ENCODE measurements at places on chromosomes 16 and 17.

- no peak for DNase-seq
These were observed 9.0 kb upstream of the MMP2 start for GRCh38 chr16:55469821-55470532.

GRCh38 chr17:63480826-63481487 is 4.1 kb downstream of the ACE start:
- peak; percentile 29 for DNase-seq

- no peak for DNase-seq
These were observed 4.6 kb downstream of the PDF start for GRCh38 chr16:69325784-69326171.

- DNase-seq, result peak; percentile 24
These were observed 715 bp downstream of the TLCD3A start for GRCh38 chr17:732902-733720.

- DNase-seq, result no peak
These were observed 12.7 kb upstream of the MLKL start for GRCh38 chr16:74713325-74713724.

- no peak for DNase-seq
These were observed 25.4 kb upstream of the HOXB13 start for GRCh38 chr17:48753794-48754499.

DNA sequence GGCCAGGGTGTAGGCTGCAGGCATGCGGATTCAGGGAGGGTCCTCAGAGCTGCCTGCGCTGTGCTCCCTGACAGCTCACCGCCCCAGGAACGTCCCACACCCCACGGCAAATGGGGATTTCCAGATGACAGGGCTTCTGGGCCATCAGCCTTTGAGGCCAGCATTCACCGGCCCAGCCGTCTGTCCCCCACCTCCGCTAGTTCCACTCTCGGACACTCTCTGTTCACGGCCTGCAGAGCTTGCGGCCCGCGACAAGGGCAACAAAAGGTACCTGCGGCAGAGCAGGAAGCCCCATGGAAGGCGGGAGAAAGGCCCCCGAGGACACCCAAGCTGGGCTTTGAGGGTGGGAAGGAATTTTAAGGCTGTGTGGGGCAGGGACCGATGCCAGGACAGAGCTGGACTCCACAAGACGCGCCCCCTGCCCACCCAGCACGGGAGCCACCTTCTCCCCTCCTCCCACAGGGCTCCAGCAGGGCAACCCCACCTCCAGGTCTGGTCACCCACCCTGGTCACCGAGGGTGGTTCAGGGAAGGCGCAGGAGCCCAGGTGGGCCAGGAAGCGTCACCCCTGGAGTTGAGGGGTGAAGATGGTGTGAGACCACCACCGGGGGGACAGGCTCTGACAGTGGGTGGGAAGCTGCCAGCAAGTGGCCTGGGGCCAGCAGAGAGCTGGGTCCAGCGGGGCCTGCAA is 5.6 kb upstream of the CYBA start:
- DNase-seq, result no peak

- no peak for DNase-seq
These were observed 6.8 kb downstream of the MEAK7 start for GRCh38 chr16:84497418-84498222.

- no peak for DNase-seq
These were observed 47.2 kb downstream of the SRL start for GRCh38 chr16:4194661-4195060.

- DNase-seq, result peak; percentile 77
These were observed 12.6 kb upstream of the TCF25 start for GRCh38 chr16:89860747-89861304.

GRCh38 chr16:69917739-69918138 is 33.4 kb upstream of the CLEC18A start:
- DNase-seq, result no peak

DNA sequence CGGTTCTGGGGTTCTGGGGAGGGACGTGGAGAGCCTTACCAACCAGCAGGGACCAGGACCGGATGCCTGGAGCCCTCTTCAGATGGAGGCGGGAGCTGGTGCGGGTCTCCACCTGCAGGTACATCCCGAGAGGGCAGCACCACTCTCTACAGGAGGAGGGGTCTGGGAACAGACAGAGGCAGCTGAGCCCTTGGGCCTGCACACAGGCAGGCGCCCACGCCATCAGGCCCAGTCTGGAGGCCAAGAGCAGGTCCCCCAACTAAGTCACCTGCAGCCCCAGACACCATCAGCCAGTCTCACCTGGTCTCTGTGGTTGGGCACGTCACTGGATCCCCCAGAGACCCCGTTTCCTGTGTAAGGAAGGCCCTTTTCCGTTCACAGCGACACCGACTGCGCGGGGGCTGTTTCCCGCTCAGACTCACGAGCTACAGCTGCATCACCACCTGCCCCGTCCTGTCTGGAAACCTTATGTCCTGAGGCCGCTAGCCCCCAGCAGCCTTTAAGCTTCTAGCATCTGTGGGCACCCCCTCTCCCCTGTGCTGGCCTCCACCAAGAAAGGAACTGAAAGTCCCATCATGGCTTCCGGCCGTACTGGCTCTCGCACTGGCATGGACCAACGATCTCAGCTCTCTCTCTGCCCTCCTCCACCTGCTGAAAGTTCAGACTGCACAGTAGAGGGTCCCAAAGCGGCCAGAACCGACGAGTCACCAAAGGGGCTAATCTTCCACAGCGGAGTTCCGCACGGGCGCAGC is 1.2 kb downstream of the CYBC1 start:
- peak; percentile 100 for DNase-seq

- no peak for DNase-seq
These were observed 221.0 kb downstream of the RBFOX3 start for GRCh38 chr17:79389896-79390295.

DNA sequence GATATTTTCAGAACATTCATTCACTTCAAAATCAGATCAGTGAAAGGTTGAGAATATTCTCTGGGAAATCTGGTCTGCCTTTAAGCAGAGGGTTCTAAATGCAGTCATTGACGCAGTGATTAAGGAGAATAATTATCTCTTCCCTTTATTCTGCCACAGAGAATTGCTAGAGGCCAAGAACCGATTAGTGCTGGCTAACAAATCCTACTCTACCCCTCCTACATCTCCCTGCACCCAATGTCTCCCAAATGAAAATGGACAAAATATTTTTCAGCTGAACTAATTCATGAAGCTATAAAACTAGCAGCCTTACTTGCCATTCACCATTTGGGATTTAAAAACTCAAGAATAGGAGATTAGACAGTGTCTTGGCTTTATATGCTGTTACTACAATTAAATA is 185.5 kb upstream of the SOX9 start:
- no peak for DNase-seq

- DNase-seq, result no peak
These were observed 76.0 kb downstream of the METRNL start for GRCh38 chr17:83155128-83156121.

DNA sequence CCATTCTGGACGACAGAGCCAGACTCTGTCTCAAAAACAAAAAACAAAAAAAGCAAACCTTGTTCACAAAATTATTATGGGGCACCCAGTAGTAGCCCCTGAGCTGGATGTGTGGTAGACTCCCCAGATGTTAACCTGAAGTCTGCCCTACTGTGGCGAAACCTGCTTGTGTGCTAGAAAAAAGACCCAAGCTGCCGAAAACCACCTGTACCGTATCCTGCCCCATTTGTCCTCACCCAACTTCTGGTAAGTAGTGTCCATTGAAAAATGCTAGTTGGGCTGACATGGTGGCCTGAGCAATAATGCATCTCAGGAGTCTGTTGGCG is 9.1 kb downstream of the RMI2 start:
- peak; percentile 66 for DNase-seq

- no peak for DNase-seq
These were observed 3.6 kb downstream of the BORCS6 start for GRCh38 chr17:8186446-8186786.

GRCh38 chr16:79089735-79090284 is 510.7 kb downstream of the MAF start:
- peak; percentile 10 for DNase-seq

DNA sequence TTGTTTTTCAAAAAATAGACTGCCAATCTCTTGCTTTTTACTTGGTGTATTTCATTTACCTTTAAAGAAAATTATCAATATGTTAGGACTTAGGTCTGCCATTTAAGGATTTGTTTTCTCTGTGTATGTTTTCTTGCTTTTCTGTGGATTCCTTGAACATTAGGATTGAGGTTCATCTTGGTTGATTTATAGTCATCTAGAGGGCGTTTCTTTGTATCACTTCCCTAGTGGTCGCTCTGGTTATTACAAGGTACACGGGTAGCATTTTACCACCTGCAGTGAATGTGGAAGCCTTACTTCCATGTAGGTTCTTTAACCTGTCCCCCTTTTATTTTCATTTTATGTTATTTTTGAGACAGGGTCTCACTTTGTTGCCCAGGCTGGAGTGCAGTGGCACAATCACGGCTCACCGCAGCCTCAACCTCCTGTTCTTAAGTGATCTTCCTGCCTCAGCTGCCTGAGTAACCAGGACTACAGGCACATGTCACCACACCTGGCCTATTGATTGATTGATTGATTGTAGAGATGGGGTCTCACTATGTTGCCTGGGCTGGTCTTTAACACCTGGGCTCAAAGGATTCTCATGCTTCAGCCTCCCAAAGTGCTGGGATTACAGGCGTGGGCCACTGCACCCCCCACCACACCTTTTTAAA is 35.2 kb upstream of the CBX4 start:
- peak; percentile 71 for DNase-seq

GRCh38 chr16:61014869-61015268 is 1021.4 kb downstream of the CDH8 start:
- DNase-seq, result peak; percentile 11

DNA sequence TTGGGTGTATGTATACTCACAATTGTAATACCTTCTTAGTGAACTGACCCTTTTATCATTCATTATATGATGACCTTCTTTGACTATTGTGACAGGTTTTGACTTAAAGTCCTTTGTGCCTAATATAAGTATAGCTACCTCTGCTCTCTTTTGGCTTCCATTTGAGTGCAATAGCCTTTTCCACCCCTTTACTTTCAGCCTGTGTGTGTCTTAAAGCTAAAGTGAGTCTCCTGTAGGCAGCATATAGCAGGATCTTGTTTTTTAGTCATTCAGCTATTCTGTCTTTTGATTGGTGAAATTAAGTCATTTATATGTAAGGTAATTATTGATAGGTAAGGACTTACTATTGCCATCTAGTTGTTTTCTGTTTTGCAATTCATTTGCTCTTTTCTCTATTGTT is 15.9 kb upstream of the TBX4 start:
- DNase-seq, result no peak

DNA sequence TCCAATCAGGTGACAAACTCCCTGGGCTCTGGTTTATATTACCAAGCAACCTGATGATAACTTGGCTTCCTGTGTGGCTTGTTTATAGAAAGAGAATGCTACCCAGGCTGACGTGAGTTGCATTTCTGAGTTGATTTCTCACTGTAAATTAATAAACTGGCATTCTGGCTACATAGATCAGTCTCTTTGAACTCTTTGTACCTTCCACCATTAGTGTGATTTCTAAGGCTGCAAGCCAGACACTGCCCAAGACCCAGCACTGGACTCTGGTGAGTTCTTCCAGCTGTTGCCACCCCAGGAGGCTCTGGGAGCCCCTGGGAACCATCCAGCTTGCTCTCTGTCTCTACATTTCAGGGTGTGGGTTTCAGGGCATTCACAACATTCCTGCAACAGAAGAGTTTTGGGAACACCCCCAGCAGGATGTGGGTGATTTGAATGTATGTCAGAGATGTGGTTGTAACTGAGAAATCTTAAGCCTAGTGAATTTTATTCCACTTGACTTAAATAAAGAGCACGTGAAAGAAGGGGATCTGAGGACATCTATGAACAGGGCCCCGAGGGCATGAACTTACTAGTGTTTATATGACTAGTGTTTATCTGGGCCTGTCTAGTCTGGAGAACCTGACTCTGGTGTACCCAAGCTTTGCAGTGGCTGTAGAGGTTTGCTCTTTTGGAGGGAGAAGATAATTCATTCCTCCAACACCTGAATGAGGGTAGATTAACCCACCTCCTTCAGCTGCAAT is 30.3 kb upstream of the LRRC37A start:
- no peak for DNase-seq

DNA sequence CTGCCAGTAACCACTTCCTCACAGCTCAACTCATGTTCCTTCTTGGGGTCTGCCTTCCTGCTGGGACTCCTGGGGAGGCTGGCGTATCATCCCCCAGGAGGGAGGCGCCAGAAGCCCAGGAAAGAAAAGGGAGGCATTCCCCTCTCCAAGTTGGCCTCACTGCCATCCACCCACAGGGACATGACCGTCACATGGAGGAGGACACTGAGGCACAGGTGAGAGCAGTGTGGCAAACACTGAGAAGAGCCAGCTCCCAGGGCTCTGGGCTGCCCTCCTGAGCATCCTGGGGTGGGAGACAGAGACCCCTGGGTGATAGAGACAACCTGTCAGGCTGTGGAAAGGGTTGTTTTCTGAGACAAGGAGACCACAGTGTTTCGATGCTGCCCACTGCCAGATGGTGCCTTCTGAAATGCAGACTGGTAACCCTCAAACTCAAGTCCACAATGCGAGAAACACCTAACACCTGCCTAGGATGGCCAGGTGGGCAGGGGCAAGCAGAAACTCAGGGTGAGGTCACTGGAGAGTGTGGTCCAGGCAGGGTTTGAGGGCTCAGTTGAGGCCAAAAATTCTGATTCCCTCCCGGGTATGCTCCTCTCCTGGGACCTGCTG is 1722.1 kb downstream of the TP53TG3F start:
- DNase-seq, result no peak

DNA sequence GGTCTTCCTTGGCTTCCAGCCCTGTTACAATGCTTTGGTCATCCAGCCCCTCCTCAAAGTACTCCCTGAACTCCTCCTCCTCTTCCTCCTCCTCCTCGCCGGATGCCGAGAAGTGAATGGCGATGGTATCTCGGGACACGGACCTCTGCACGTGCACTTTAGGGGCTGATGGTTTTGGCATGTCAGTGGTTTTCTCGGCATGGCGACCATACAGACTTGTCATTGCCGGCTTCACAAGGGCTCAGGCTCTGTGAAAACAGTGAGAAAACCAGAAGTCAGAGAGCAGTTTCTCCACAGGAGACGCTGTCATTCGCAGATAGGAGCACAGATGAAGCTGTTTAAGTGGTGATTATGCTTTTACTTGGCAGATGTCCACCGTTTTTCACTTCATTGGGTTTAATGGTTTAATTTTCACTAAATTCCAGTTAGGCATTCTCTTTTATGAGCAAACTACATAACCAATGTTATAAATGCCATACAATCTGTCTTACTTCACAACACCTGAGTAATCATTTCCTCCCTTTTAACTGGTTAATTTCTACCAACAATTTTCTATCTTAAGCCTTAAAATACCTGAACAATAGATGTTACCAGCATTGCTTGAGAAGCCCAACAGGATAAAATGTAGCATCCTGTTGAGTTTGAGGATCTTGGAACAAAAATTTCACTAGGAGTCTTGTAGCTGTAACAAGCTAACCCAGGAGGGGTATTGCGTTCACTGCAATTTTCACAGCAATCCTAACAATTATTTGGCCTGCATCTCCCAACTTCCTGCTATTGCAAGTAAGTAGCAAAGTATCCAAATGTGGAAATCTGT is 48.9 kb downstream of the TEX2 start:
- no peak for DNase-seq

- no peak for DNase-seq
These were observed 29.8 kb downstream of the CCR7 start for GRCh38 chr17:40535438-40535837.

- no peak for DNase-seq
These were observed 26.2 kb upstream of the RCVRN start for GRCh38 chr17:9931144-9931741.
